Lower lobe of right lung (tissue), 2 donors: ENCODE measurements at places on chromosomes 3 and 15. TPM values are rescaled to one million over a fixed set of nuclear protein-coding genes. Genes with fewer than 3 reads are reported as not detected.

DNA sequence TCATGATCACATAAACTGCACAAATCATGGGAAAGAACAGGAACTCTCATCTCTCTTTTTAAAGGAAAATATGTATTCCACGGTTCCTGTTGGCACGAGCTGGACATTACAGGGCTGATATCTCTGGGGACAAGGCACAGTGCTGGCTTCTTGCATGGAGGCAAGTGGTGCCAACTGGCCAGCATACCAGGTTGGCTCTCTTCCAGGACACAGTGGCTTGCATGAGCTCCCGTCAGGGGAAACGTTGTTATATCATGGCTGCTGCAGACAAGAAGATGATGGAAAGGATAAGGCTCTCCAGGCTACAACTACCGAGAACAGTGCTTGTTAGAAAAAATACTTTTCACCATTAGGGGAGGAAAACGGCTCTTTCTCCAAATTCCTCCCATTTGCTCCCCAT lies 283.9 kb downstream of the RORA start:
- H3K27me3 ChIP-seq, result no peaks in the 10 kb centered on the region
- no peak overlapping the region for H3K27ac ChIP-seq

- no peaks in the 10 kb centered on the region for H3K27me3 ChIP-seq
- no peak overlapping the region for H3K27ac ChIP-seq
- H3K4me1 ChIP-seq, result no peaks in the 10 kb centered on the region
Measured at GRCh38 chr3:158491968-158492367, 79.0 kb upstream of the MLF1 start.

GRCh38 chr3:186239321-186239720 lies 122.7 kb downstream of the DGKG start:
- no peak overlapping the region for H3K4me3 ChIP-seq
- no peak overlapping the region for H3K27ac ChIP-seq
- peaks cover 32% of the 10 kb centered on the region for H3K4me1 ChIP-seq

- no peaks in the 10 kb centered on the region for H3K27me3 ChIP-seq
- no peak overlapping the region for H3K4me3 ChIP-seq
- peak overlapping the region; percentile 11 for H3K27ac ChIP-seq
- peaks cover 7% of the 10 kb centered on the region for H3K36me3 ChIP-seq
- DNase-seq, result no peak
Measured at GRCh38 chr3:133954717-133955360, 59.2 kb upstream of the RAB6B start.

GRCh38 chr3:175620532-175620931 lies 761.4 kb downstream of the NAALADL2 start:
- no peak for DNase-seq
- H3K4me1 ChIP-seq, result no peaks in the 10 kb centered on the region
- no peaks in the 10 kb centered on the region for H3K36me3 ChIP-seq
- no peak overlapping the region for H3K4me3 ChIP-seq
- H3K27ac ChIP-seq, result no peak overlapping the region

- peak overlapping the region; percentile 5 for H3K27ac ChIP-seq
- no peaks in the 10 kb centered on the region for H3K27me3 ChIP-seq
- peaks cover 20% of the 10 kb centered on the region for H3K4me1 ChIP-seq
- no peak for DNase-seq
- H3K36me3 ChIP-seq, result no peaks in the 10 kb centered on the region
Measured at GRCh38 chr15:43093026-43093425, 12.8 kb downstream of the UBR1 start.

DNA sequence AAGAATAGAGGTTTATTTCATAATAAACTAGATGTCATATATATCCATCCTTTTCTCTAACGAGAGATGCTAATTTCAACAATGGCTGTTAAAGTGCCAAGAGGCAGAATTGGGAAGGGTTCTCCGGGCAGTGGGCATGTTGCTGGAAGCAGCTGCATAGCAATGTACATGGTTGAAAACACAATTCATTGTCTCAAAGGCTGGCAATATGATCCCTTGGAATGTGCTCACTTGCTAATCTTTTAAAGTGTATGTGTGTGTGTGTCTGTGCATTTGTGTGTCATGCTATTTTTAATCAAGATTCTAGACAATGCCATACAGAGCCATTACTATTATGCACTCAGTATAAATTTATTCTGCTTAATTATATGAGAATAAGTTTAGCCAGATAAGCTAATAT lies 1020.3 kb downstream of the NAALADL2 start:
- no peak overlapping the region for H3K4me3 ChIP-seq
- no peaks in the 10 kb centered on the region for H3K4me1 ChIP-seq
- no peak for DNase-seq
- no peaks in the 10 kb centered on the region for H3K36me3 ChIP-seq
- H3K27me3 ChIP-seq, result no peaks in the 10 kb centered on the region
- H3K27ac ChIP-seq, result no peak overlapping the region

DNA sequence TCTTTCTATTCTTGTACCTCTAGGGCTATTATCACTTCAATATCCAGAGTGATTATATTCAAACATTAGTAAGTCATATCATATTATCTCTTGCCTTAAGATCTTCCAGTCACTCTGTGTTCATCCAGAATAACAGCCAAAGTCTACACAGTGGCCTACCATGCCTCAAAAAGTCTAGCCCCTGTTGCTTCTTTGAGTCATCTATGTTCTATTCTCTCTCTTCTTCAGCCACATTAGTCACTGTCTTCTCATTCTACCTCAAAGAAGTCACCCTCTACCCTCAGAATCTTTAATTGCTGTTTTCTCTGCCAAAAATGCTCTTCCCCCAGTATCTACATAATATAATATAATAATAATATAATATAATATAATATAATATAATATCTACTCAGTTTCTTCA lies 356.0 kb downstream of the NLGN1 start:
- no peaks in the 10 kb centered on the region for H3K4me1 ChIP-seq
- no peaks in the 10 kb centered on the region for H3K36me3 ChIP-seq
- no peak overlapping the region for H3K27ac ChIP-seq
- DNase-seq, result no peak

DNA sequence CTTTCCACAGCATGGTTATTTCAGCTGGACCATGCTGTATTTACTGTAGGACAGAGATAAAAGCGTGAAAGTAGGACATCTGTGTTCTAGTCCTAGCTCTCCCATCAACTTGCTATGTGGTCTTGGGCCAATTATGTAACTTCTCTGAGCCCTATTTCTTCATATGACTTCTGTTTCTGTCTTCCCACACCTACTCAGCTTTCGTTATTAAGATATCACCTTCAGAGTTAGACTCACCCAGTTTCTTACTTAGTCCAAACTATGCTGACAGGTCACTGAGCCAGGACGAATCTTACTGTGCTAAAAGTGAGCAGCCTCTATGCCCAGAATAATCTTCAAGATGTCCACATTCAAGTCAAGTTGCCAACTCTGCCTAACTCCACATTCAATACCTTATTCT lies 283.7 kb downstream of the IL5RA start:
- H3K4me3 ChIP-seq, result no peak overlapping the region
- no peaks in the 10 kb centered on the region for H3K27me3 ChIP-seq
- no peaks in the 10 kb centered on the region for H3K36me3 ChIP-seq
- H3K4me1 ChIP-seq, result no peaks in the 10 kb centered on the region
- DNase-seq, result no peak

GRCh38 chr3:47661121-47661752 lies 82.6 kb upstream of the CSPG5 start:
- H3K4me1 ChIP-seq, result no peaks in the 10 kb centered on the region
- no peak overlapping the region for H3K27ac ChIP-seq
- no peaks in the 10 kb centered on the region for H3K27me3 ChIP-seq
- no peak overlapping the region for H3K4me3 ChIP-seq
- peaks cover 28% of the 10 kb centered on the region for H3K36me3 ChIP-seq

DNA sequence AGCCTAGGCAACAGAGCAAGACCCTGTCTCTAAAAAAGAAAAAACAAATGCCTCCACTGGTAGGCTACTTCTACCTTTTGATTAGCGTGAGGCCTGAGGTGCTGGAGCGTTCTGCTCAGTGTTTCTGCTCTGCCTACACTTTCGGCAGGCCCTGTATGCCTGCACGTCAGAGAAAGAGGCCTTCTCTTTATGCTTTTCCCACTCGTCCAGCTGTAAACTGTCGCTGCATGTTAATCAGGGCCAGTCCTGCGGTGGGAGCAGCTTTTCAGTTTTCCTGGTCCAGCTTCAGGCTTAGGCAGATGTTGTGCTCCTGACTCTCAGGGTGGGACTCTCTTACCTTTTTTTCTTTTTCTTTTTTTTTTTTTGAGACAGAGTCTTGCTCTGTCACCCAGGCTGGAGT lies 25.3 kb downstream of the CSPG5 start:
- no peaks in the 10 kb centered on the region for H3K27me3 ChIP-seq
- no peak for DNase-seq
- no peak overlapping the region for H3K27ac ChIP-seq

DNA sequence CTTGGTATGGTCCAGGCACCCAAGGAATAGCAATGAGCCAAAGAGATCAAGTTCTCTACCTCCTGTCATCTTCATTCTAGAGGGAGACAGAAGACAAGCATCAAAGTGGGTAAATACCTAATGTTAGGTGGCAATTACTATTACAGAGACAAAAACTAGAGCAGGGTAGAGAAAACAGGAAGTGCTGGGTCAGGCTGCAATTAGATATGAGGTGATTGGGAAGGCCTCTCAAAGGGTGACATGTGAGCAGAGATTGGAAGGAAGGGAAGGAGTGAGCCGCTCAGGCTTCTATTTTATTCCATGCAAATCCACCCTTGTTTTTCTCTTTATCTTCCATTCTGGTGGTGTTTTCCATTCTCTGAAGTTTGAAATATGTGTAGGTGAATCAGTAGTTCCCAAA lies 37.4 kb downstream of the EBLN2 start:
- no peaks in the 10 kb centered on the region for H3K27me3 ChIP-seq
- no peak overlapping the region for H3K27ac ChIP-seq
- H3K4me1 ChIP-seq, result no peaks in the 10 kb centered on the region
- no peak overlapping the region for H3K4me3 ChIP-seq

- H3K4me1 ChIP-seq, result peaks cover 98% of the 10 kb centered on the region
- H3K36me3 ChIP-seq, result no peaks in the 10 kb centered on the region
- H3K27me3 ChIP-seq, result no peaks in the 10 kb centered on the region
- no peak overlapping the region for H3K4me3 ChIP-seq
- peak; percentile 78 for DNase-seq
- peak overlapping the region; percentile 77 for H3K27ac ChIP-seq
Measured at GRCh38 chr15:41930221-41930866, 36.5 kb upstream of the SPTBN5 start.

DNA sequence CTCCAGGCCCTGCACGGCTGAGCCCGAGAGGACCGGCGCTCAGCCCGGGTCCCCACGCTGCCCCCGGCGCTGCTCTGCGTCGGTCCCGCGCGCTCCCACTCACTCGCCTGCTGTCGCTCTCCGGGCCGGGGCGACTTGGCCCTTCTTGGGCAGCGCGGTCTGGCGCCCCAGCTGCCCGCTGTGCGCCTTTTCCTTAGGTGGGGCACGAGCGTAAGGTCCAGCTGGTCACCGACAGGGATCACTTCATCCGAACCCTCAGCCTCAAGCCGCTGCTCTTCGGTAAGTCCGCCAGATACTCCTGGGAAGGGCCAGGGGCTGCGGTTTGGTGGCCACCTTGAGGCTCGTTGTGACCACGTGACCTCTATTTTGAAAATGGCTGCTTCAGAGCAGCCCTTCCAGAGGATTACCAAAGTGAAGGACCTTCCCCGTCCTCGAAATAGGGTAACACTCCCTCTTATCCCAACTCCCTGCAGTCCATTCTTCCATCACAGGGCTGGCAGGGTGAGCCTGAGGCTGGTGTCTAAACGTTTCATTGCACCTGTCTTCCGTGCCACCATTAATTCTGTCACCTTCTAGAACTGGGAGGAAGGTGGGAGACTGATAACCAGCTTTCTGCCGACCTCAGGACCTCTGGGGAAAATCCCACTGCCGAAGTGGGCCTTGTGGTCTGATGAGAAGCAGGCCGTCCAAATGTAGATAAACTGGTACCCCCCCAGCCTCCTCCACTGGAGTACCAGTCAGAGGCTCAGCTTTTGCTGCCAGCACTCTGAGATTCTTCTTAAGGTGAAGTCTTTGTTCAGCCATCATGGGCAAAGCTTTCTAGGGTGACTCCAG lies 812 bp downstream of the P4HTM start:
- peaks cover 29% of the 10 kb centered on the region for H3K4me1 ChIP-seq
- DNase-seq, result no peak
- peak overlapping the region; percentile 88 for H3K27ac ChIP-seq
- no peaks in the 10 kb centered on the region for H3K27me3 ChIP-seq

DNA sequence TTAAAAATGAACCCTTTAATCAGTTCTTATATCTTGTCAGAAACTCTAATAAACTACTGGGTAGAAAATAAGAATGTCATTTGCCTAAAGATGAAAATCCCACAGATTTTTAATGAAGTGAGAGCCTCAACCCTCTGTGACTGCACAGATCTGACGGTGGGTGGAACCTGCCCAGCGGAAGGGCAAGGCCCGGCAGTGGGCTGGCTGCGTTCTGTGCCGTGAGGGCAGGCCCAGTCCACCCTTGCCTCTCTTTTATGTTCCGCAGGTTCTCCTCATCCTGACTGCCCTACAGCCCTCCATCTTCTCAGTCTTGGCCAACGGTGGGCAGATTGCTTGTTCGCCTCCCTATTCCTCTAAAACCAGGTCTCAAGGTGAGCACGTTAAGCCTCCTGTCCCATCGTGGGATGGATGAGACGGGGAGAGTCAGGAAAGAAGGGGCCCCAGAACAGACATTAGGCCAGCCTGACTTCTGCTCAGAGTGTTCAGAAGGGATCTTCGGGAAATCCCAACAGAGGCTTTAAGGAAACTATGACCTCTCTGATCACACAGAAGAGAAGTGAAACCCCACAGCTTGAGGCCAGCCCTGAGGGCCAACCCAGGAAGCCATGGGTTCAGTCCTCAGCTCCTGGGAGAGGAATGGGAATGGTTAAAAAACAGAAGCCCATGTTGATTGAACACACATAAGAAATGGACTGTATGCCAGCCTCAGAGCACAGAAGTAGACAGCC lies 16.0 kb downstream of the SLC51A start:
- no peak overlapping the region for H3K4me3 ChIP-seq
- no peak for DNase-seq
- no peaks in the 10 kb centered on the region for H3K27me3 ChIP-seq
- no peaks in the 10 kb centered on the region for H3K4me1 ChIP-seq
- no peak overlapping the region for H3K27ac ChIP-seq

- H3K36me3 ChIP-seq, result no peaks in the 10 kb centered on the region
- H3K27ac ChIP-seq, result no peak overlapping the region
- no peaks in the 10 kb centered on the region for H3K27me3 ChIP-seq
- H3K4me1 ChIP-seq, result no peaks in the 10 kb centered on the region
- no peak overlapping the region for H3K4me3 ChIP-seq
- DNase-seq, result no peak
Measured at GRCh38 chr3:103796068-103796467, 1361.3 kb downstream of the ZPLD1 start.

DNA sequence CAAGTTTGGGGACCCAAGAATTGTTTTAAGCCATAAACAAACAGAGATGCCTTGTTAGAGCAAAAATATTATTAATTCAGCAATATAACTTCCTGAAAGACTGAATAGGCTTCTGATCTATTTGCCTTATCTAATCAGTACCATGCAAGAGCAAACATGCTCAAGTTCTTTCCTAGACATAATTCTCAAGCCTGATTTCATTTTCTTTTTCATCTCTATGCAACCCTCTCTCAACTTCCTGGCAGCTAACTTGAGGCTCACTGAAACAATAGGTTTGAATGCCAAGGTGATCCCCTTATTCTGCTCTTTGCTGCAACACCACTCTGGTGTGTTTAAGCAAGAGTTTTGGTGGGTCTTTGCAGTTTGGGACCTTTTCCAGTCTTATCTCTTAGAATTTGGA lies 230.9 kb upstream of the CD96 start:
- no peaks in the 10 kb centered on the region for H3K27me3 ChIP-seq
- no peaks in the 10 kb centered on the region for H3K36me3 ChIP-seq
- DNase-seq, result no peak
- H3K27ac ChIP-seq, result no peak overlapping the region

Gene VPS39
- total RNA-seq, result 79.9 TPM

Gene SERINC4
- total RNA-seq, result not detected

Gene TXNRD3
- 8.7 TPM for total RNA-seq

Gene GOLGA6A
- not detected for total RNA-seq

Gene CRTC3
- 40.6 TPM for total RNA-seq

Gene RTP1
- total RNA-seq, result not detected

Gene SCN11A
- 0.27 TPM for total RNA-seq

Gene SPINK8
- total RNA-seq, result not detected

Gene SST
- not detected for total RNA-seq

Gene THUMPD3
- 29.2 TPM for total RNA-seq

Gene ARHGAP31
- 100 TPM for total RNA-seq

Gene INSYN1
- 3.8 TPM for total RNA-seq
